H9 (cell line): ENCODE measurements at places on chromosomes 2 and 18.

- no peaks in the 10 kb centered on the region for H3K36me3 ChIP-seq
- H3K4me1 ChIP-seq: no peaks in the 10 kb centered on the region; the same call in 1 of the 2 replicates
- no peak for DNase-seq
- H3K4me3 ChIP-seq: no peak overlapping the region
- H3K27me3 ChIP-seq: no peaks in the 10 kb centered on the region
These were observed 16.5 kb downstream of the NCOA1 start for GRCh38 chr2:24507549-24507948.

GRCh38 chr2:12722447-12723316 is 5.9 kb downstream of the TRIB2 start:
- DNase-seq: no peak
- H3K36me3 ChIP-seq: peaks cover 53% of the 10 kb centered on the region
- no peak overlapping the region for H3K27ac ChIP-seq
- H3K4me1 ChIP-seq: peaks cover 4% of the 10 kb centered on the region; the same call in 1 of the 2 replicates
- H3K27me3 ChIP-seq: no peaks in the 10 kb centered on the region
- H3K4me3 ChIP-seq: no peak overlapping the region

DNA sequence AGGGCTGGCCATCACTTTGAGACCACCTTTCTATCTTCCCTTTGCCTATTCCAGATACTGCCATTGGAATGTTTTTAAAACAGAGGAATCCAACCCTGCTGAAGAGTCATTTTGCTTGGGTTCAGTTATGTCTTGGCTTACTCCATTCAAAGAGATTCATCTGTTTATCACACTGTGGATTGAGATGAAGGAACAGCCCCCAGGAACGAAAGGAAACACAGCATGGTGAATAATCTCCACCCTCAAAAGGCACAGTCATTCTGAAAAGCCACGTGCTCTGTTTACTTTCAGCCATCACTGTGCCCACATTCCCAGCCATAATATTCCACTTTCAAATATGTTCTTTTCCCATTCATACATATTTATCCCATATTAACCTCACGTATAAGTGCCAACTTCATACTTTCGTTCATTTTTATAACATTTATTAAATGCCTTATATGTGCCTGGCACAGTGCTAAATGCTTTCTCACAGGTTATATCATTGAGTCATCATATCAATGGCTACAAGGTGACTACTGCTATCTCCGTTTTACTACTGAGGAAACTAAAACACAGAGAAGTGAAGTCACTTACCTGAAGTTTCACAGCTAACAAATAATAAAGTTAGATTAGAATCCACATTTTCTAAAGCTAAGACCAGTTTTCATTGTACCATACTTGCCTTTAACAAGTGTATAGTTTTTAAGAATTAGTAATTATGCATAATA is 143.6 kb downstream of the OSR1 start:
- H3K4me3 ChIP-seq: no peak overlapping the region
- no peak for DNase-seq
- H3K27me3 ChIP-seq: no peaks in the 10 kb centered on the region
- peaks cover 5% of the 10 kb centered on the region for H3K4me1 ChIP-seq
- H3K36me3 ChIP-seq: no peaks in the 10 kb centered on the region
- H3K27ac ChIP-seq: no peak overlapping the region

- no peak overlapping the region for H3K27ac ChIP-seq
- DNase-seq: peak; percentile 83
- H3K4me1 ChIP-seq: peaks cover 6% of the 10 kb centered on the region
- no peaks in the 10 kb centered on the region for H3K27me3 ChIP-seq
These were observed 529 bp upstream of the MTA3 start for GRCh38 chr2:42567806-42568400.

- H3K27me3 ChIP-seq: no peaks in the 10 kb centered on the region
- peaks cover 10% of the 10 kb centered on the region for H3K36me3 ChIP-seq
- peak overlapping the region; percentile 48 for H3K27ac ChIP-seq
- H3K4me3 ChIP-seq: peak overlapping the region; percentile 40
- H3K4me1 ChIP-seq: peaks cover 5% of the 10 kb centered on the region; the same call in 1 of the 2 replicates
These were observed 80.8 kb downstream of the INPP5D start for GRCh38 chr2:233140978-233141377.

- DNase-seq: peak; percentile 60
- no peak overlapping the region for H3K27ac ChIP-seq
- peaks cover 11% of the 10 kb centered on the region for H3K4me1 ChIP-seq
- H3K27me3 ChIP-seq: no peaks in the 10 kb centered on the region
- peaks cover 66% of the 10 kb centered on the region for H3K36me3 ChIP-seq
- peak overlapping the region; percentile 94 for H3K4me3 ChIP-seq
These were observed 83.3 kb upstream of the POMC start for GRCh38 chr2:25251422-25252273.

- DNase-seq: no peak
- H3K4me3 ChIP-seq: no peak overlapping the region
- H3K27me3 ChIP-seq: no peaks in the 10 kb centered on the region
- H3K36me3 ChIP-seq: no peaks in the 10 kb centered on the region; the same call in 2 of the 3 replicates
- H3K4me1 ChIP-seq: peaks cover 6% of the 10 kb centered on the region; the same call in 1 of the 2 replicates
These were observed 86.3 kb downstream of the PLB1 start for GRCh38 chr2:28582152-28582551.

- no peak for DNase-seq
- peaks cover 25% of the 10 kb centered on the region; the same call in 1 of the 2 replicates for H3K4me1 ChIP-seq
- H3K4me3 ChIP-seq: no peak within 1 kb of the TSS
- no peaks in the 10 kb centered on the region for H3K36me3 ChIP-seq
These were observed at the start of gene NOSTRIN for GRCh38 chr2:168801961-168802858. Gene NOSTRIN (plus strand): TSS chr2:168802637. CDS start chr2:168802647, 10 bp downstream.

GRCh38 chr2:30177956-30178355 is 31.1 kb downstream of the YPEL5 start:
- H3K4me1 ChIP-seq: no peaks in the 10 kb centered on the region
- no peak overlapping the region for H3K27ac ChIP-seq
- DNase-seq: no peak
- no peaks in the 10 kb centered on the region for H3K36me3 ChIP-seq

- H3K36me3 ChIP-seq: peaks cover 2% of the 10 kb centered on the region; the same call in 1 of the 3 replicates
- no peaks in the 10 kb centered on the region for H3K27me3 ChIP-seq
- H3K27ac ChIP-seq: no peak overlapping the region
- peak; percentile 12 for DNase-seq
- H3K4me3 ChIP-seq: no peak overlapping the region
These were observed 4.3 kb downstream of the TMEM37 start for GRCh38 chr2:119435953-119436297.

DNA sequence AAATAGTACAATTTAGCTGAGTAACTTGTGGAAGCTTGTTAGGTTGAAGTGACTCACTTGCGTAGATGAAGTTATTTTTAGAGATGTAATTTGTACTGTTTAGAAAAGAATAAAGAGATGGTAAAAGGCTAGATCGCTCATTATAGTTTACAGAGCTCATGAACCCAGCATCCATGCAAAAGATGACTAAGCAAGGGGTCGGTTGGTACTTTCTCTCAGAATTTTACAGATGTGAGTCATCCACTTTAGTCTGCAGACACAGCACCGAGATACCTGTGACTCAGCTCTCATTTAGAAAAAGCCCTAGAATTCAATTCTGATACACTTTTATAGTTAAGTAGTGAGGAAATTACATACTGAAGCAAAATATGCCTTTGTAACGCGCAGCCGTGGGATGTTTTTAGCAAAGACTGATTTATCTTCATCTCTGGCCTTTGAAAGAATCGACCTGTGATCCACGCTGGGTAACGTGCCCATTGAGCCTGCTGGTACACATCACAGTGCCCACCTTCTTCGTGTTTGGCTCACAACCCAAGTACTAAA is 116.5 kb upstream of the FOSL2 start:
- H3K27ac ChIP-seq: no peak overlapping the region
- DNase-seq: no peak
- H3K4me1 ChIP-seq: peaks cover 9% of the 10 kb centered on the region
- H3K4me3 ChIP-seq: no peak overlapping the region

GRCh38 chr2:172970660-172971059 is 105.0 kb upstream of the MAP3K20 start:
- no peaks in the 10 kb centered on the region for H3K36me3 ChIP-seq
- no peak overlapping the region for H3K4me3 ChIP-seq
- no peak overlapping the region for H3K27ac ChIP-seq
- DNase-seq: no peak
- no peaks in the 10 kb centered on the region for H3K4me1 ChIP-seq

GRCh38 chr2:239882331-239882732 is 142.8 kb downstream of the NDUFA10 start:
- H3K27me3 ChIP-seq: no peaks in the 10 kb centered on the region
- no peak overlapping the region for H3K27ac ChIP-seq
- no peaks in the 10 kb centered on the region for H3K4me1 ChIP-seq
- DNase-seq: peak; percentile 77

DNA sequence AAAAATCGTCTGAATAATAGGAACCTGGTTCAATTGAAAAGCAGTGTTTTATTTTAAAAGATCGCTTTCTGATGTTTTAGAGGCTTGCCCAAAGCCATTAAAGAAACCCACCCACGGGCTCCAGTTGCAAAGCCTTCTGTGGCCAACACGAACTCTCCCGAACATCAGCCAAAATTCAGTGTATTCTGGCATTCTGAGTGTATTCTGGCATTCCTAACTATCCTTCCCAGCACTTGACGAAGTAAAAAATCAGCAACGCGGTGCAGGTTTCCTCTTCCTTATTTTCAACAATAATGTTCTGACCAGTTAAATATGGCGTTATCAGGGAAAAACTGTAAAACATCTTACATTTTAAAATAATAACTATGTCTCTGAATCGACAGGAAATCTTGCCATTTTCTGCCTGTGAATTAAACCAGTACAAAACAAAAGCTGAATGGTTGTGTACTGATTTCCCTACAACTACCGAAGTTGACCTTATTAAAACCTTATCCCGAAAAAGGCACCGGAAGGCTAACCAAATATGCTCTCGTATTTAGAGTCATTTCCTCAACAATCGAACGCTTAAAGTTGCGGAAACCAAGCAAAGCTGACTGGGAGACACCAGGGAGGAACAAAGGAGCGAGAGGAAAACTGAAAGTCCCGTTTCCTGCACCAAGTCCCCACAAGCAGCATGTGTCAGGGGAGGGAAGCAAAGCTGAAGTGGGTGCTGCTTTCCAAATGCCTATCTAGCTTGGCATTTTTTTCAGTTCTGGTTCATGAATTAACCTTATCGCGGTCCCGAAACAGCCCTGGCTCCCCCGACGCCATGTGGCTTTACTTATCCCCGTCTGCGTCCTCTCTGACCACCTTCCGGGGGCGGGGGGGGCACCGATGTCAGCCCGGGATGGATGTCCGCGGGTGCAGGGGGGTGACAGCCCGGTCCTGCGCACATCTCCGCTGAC is 44.3 kb downstream of the ZNF516 start:
- peaks cover 5% of the 10 kb centered on the region; the same call in 1 of the 3 replicates for H3K36me3 ChIP-seq
- H3K27ac ChIP-seq: no peak overlapping the region
- H3K4me3 ChIP-seq: peak overlapping the region; percentile 62
- H3K4me1 ChIP-seq: peaks cover 2% of the 10 kb centered on the region; the same call in 1 of the 2 replicates
- DNase-seq: peak; percentile 51

GRCh38 chr2:23111263-23111662 is 273.7 kb upstream of the KLHL29 start:
- H3K27me3 ChIP-seq: no peaks in the 10 kb centered on the region
- no peaks in the 10 kb centered on the region for H3K36me3 ChIP-seq
- no peaks in the 10 kb centered on the region for H3K4me1 ChIP-seq
- no peak overlapping the region for H3K4me3 ChIP-seq
- no peak for DNase-seq
- no peak overlapping the region for H3K27ac ChIP-seq

DNA sequence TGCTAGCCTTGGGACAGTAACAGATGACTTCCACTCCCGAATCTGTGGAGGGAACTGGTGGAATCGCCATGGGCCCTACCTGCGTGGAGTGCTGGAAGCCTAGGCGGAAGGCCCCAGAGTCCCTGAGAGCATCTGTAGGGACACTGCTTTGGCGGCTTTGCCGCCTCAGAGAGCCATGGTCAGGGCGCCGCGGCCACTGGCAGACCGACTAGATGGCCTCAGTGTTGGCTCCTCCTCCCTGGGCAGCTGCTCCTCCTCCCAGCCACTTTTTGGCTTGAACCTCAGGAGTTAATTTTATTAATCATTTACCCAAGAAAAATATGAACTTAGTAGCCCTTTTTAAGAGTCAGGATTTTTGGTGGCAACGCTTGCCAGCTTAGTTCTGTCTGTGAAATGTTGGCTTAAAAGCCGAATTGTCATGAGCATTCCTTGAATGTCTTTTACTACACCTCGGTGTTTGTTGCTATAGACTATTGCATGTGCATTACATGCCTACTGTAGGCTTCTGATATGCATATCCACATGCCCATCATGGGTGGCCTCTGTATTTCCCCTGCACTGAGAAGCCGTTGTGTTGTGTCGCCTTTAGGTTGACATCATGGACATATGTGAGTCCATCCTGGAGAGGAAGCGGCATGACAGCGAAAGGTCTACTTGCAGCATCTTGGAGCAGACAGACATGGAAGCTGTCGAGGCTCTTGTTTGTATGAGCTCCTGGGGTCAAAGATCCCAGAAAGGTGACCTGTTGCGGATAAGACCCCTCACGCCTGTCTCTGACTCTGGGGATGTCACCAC is 2.4 kb downstream of the KLF11 start:
- no peak for DNase-seq
- H3K36me3 ChIP-seq: peaks cover 25% of the 10 kb centered on the region
- no peak overlapping the region for H3K27ac ChIP-seq
- no peaks in the 10 kb centered on the region; the same call in 1 of the 2 replicates for H3K27me3 ChIP-seq

- peaks cover 43% of the 10 kb centered on the region for H3K36me3 ChIP-seq
- H3K4me3 ChIP-seq: no peak overlapping the region
- DNase-seq: no peak
- no peaks in the 10 kb centered on the region for H3K4me1 ChIP-seq
- H3K27me3 ChIP-seq: no peaks in the 10 kb centered on the region
These were observed 185.8 kb upstream of the BCL2L11 start for GRCh38 chr2:110934948-110935347.

DNA sequence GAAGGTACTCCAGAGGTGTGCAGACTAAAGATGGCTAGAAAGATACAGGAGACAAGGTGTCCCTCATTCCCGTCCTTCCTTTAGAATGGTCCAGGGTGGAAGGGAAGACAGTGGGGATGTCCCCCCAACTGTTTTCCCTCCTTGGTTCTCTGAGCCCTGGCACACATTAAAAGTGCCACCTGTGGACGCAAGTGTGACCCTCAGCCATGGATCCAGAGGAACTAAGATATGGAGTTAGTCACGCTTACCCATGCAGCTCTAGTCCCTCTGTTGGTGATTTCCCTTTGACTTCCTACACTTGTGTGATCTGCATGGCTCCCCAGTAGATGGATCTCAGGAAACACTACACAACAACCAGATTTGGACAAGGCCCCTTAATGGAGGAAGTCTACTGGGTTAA is 113.1 kb upstream of the SRD5A2 start:
- DNase-seq: no peak
- H3K27ac ChIP-seq: no peak overlapping the region
- no peaks in the 10 kb centered on the region for H3K27me3 ChIP-seq

- no peaks in the 10 kb centered on the region for H3K4me1 ChIP-seq
- no peak overlapping the region for H3K27ac ChIP-seq
- no peaks in the 10 kb centered on the region for H3K36me3 ChIP-seq
- DNase-seq: peak; percentile 11
- no peaks in the 10 kb centered on the region for H3K27me3 ChIP-seq
These were observed 208.7 kb downstream of the CYP26B1 start for GRCh38 chr2:71938659-71939587.
